ENCODE measurements at places on chromosomes 5 and 9. TPM values are rescaled to one million over a fixed set of nuclear protein-coding genes. Genes with fewer than 3 reads are reported as not detected.

The C1QTNF2 gene
- 3.0 TPM for total RNA-seq

The RAB3C gene
- total RNA-seq: 1.1 TPM

The TNC gene
- total RNA-seq: 45.2 TPM

DNA sequence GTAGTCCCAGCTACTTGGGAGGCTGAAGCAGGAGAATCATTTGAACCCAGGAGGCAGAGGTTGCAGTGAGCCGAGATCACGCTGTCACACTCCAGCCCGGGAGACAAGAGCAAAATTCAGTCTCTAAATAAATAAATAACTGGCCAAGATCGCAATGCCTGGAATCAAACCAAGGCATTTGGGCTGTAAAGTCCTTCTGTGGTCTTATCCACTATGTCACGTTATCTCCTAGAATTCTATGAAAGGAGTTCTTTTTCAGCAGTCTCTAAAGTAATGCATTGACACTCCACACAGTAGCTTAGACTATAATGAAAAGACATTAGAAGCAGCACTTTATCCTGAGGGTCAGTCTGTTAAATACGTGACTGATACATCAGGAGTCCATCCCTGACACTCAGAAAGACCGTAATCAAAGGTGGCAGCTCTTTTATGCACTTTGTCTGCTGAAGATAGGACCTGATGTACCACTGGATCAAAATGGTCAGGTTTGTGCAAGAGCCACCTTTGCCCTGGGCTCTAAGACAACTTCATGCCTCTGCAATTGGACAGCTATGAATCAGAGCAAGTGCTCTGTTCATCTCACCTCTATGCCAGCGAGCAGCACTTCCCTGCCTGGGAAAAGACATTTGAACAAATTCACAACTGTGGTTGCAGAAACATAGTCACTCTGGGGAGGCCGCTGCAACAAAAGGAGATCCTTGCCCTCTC is 31.7 kb upstream of the GNA14 start:
- peak; percentile 38 for DNase-seq

- no peak for DNase-seq
These were observed 880 bp upstream of the UBAC1 start for GRCh38 chr9:135961811-135962695.
